Cardiac muscle cell (in vitro differentiated cells and primary cell): ENCODE measurements at places on chromosomes 11 and 22. TPM values are rescaled to one million over a fixed set of nuclear protein-coding genes. Genes with fewer than 3 reads are reported as not detected.
A peak's percentile ranks its signal among the peaks of the same experiment; 100 is the strongest.

KRTAP5-9 gene
- 0.39 TPM in 1 of 2 replicates, not detected in the other for total RNA-seq

APOBEC3G gene
- total RNA-seq: 10.5 and 12.2 TPM in 2 replicates

- H3K4me1 ChIP-seq: peaks cover 30% of the 10 kb centered on the region
- no peaks in the 10 kb centered on the region for H3K27me3 ChIP-seq
- no peak overlapping the region for H3K4me3 ChIP-seq
- peak overlapping the region; percentile 27 for H3K27ac ChIP-seq
- DNase-seq: no peak
- no peaks in the 10 kb centered on the region for H3K36me3 ChIP-seq
These were observed 25.0 kb downstream of the MAML2 start for GRCh38 chr11:96317985-96318384.

GRCh38 chr22:49124608-49125007, 703.1 kb downstream of the BRD1 start:
- H3K27ac ChIP-seq: no peak overlapping the region
- no peak overlapping the region for H3K4me3 ChIP-seq
- no peaks in the 10 kb centered on the region for H3K36me3 ChIP-seq
- H3K27me3 ChIP-seq: no peaks in the 10 kb centered on the region
- no peaks in the 10 kb centered on the region for H3K4me1 ChIP-seq
- DNase-seq: no peak

DNA sequence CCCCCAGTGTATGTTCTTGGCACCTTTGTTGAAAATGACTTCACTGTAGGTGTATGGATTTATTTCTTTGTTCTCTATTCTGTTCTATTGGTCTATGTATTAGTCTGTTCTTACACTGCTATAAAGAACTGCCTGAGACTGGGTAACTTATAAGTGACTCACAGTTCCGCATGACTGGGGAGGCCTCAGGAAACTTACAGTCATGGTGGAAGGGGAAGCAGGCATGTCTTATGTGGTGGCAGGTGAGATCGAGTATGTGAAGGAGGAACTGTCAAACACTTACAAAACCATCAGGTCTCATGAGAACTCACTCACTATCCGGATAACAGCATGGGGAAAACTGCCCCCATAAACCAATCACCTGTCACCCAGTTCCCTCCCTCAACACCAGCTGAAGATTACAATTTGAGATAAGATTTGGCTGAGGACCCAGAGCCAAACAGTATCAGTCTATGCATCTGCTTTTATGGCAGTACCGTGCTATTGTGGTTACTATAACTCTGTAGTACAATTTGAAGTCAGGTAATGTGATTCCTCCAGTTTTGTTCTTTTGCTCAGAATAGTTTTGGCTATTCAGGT, 836.2 kb downstream of the DLG2 start:
- no peaks in the 10 kb centered on the region for H3K27me3 ChIP-seq
- H3K4me1 ChIP-seq: no peaks in the 10 kb centered on the region
- DNase-seq: no peak
- no peak overlapping the region for H3K4me3 ChIP-seq
- H3K36me3 ChIP-seq: no peaks in the 10 kb centered on the region
- no peak overlapping the region for H3K27ac ChIP-seq

DNA sequence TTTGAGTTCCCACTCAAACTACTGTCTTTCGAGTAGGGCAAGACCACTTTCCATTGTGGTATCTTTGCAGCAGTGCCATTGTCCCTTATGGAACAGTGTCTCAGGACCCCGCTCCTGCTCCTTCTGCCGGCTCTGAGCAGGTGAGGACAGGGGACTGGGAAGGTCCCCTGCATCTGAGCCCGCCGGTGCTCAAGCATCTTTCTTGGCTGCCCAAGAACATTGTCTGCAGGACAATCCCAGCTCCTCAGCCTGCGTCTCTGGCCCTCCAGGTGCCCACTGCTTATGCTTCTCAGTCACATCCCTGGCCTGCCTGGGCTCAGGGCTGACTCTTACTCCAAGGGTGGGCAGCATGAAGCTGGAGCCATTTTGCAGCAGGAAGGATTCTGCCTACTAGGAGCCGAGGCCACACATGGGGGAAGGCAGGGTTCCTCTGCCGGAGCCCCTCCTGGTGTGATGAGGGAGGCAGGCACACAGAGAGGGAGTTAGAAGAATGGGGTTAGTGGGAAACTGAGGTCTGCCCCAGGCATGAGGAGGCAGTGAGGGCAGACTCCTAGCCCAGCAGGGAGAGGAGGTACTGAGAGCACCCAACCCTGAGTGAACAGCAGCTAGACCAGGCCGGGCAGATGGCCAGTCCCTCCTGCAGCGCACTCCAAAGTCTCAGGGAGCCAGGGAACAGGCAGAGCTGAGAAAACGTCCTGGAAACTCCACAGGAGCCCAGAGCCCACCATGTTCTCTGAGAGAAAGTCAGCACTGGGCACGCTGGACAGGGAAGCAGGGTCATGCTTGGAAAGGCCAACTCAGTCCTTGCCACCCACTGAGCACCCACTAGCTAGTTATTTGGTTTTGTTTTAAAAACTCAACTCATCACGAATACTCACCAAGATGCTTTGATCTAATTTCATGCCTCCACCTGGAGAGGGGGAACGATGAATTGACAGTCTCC, 7.5 kb upstream of the PPARA start:
- no peak for DNase-seq
- H3K27me3 ChIP-seq: no peaks in the 10 kb centered on the region
- H3K4me1 ChIP-seq: peaks cover 15% of the 10 kb centered on the region
- no peaks in the 10 kb centered on the region for H3K36me3 ChIP-seq
- no peak overlapping the region for H3K4me3 ChIP-seq
